ENCODE measurements at places on chromosomes 12 and 14. TPM values are rescaled to one million over a fixed set of nuclear protein-coding genes. Genes with fewer than 3 reads are reported as not detected.
A peak's percentile ranks its signal among the peaks of the same experiment; 100 is the strongest.

Gene ACOT4
- not detected for total RNA-seq

Gene SLC22A17
- total RNA-seq: 5.9 TPM

Gene RERGL
- not detected for total RNA-seq

Gene RTL1
- not detected for total RNA-seq

Gene CACNA2D4
- 1.7 TPM for total RNA-seq

Gene WASHC3
- total RNA-seq: 15.6 TPM

Gene GALNT8
- total RNA-seq: not detected

Gene MBD6
- total RNA-seq: 70.1 TPM

GRCh38 chr12:21526721-21527345 lies 737 bp downstream of the SPX start:
- DNase-seq: no peak

GRCh38 chr12:53966385-53967133 lies 6.4 kb upstream of the HOXC11 start:
- DNase-seq: no peak

- peak; percentile 18 for DNase-seq
These were observed 678.2 kb downstream of the NRXN3 start for GRCh38 chr14:78848234-78848820.

- DNase-seq: no peak
These were observed 1212.9 kb downstream of the BCL11B start for GRCh38 chr14:98059106-98059505.

- no peak for DNase-seq
These were observed 194.6 kb upstream of the FSCB start for GRCh38 chr14:44701563-44702263.

GRCh38 chr14:23047034-23047634 lies 5.1 kb downstream of the PSMB11 start:
- no peak for DNase-seq

DNA sequence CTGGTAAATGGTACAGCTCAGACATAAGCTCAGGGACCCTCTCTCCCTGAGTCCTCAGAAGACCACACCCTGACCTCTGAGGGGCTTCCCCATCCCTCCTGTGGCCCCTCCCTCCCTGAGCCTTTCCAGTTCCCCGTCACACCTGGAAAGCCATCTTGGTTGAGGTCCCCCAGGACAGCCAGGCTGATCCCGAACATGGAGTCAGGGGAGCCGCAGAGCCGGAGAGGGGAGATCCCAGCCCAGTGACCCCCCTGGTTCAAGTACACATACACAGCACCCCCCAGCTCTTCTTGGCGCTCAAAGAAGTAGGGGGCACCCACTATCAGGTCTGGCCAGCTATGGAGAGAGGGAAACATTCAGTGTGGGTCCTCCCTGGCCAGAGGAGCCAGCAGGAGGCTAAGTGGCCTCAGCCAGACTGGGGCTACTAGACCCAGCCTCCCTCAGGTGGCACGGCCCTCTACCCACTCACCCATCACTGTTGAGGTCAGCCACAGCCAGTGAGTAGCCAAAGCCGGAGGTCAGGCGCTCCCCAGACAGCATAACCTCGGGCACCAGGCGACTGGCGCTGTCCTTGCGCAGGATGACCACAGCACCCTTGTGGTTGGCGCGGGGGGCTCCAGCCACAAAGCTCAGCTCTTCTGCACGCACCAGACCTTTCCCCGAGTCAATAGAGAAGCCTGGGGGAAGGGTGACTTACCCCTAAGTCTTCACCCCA lies 9.3 kb downstream of the ITGA7 start:
- no peak for DNase-seq

- DNase-seq: no peak
These were observed 346.6 kb downstream of the NAV3 start for GRCh38 chr12:78177298-78177697.

DNA sequence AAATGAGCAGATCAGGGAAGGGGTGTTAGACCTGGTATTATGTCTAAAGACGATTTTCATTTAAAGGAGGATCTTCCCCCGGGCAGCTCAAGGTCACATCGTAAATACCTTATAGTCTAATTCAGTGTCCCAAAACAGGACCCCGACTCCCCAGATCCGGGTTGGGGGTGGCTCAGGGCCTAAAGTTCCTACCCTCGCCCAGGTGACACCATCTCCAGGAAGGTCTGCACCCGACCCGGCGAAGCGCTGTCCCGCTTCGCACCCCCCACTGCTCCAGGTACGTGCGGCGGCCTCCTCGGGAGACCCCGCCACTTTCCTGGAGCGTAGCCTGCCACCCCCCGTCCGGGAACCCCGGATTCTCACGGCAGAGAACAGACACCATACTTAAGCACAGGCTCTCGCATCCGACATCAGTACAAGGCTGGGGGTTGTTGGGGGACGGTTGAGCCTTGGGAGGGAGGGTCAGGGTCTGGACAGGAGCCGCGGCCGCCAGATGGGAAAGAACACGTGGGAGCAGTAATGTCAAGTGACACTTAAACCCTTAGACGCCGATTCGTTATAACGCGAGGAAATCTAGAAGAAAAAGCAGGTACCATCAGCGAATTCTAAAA lies 556 bp downstream of the TIMM9 start:
- no peak for DNase-seq

- DNase-seq: no peak
These were observed 6.7 kb upstream of the MTA1 start for GRCh38 chr14:105412771-105413543.

GRCh38 chr12:72872996-72873395 lies 600.8 kb downstream of the TRHDE start:
- no peak for DNase-seq

DNA sequence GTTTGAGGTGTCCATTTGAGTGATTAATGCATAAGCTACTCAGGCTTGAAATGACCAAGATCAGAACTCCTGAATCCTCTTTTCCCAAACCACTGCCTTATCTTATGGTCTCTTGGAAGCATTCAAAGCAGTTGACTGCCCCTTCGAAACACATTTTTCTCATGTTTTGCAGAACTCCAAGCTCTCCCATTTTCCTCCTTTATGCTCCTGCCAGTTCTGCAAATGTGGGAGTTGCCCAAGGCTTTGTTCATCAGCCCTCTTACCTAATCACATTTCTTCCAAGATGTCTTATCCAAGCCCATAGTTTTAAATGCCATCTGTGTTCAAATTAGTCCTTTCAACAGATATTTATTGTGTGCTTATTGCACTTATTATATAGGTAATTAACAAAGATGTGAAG lies 1.8 kb upstream of the DNAAF2 start:
- no peak for DNase-seq

Measured in HCT116 (cell line).